ENCODE measurements at places on chromosomes 2 and 18.

DNA sequence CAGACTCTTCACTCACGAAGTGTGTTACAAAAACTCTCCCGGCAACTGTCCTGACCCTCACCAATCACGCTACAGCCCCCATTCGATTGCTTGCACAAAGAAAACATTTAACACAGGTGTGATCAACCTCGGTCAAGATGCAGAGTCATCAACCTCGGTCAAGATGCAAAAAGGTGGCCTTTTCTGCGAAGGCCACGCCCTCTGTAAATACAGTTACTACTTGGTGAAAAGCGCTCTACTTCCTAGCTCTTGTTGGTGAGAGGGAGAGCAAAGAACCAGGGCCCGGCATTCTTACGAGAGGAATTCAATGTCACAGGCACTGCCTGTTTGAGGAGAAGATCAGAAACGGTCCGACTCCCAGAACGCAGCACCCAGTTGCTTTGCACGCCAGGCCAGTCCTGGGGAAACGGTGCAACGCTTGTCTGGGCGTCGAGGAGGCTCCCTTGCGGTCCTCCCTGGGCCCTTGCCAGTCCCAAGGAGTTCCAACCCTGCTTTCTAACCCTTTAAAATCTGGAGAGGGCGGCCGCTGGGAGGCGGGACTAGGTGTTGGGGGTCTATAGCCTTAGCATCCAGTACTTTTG is 1.9 kb downstream of the PIEZO2 start:
- DNase-seq = no peak

GRCh38 chr2:69305712-69306392 is 81.2 kb downstream of the GFPT1 start:
- DNase-seq = no peak

DNA sequence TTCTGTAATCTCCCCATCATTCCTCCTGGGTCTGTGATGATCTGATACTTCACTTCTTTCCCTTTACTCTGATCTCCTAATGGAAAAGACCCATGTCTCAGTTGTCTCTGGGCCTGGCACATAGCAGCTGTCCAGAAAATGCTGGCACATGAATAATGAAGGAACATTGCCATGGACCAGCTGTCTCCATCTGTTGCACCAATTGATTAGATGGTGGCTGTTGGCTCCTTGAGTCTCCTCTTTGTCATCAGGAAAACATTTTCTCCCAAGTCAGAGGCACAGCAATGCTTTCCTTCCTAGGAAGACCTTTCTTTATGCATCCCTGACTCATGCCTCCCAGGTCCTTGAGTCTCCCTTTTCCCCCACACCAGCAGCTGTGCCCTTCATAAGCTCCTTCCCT is 286.2 kb upstream of the CXCR4 start:
- no peak for DNase-seq

DNA sequence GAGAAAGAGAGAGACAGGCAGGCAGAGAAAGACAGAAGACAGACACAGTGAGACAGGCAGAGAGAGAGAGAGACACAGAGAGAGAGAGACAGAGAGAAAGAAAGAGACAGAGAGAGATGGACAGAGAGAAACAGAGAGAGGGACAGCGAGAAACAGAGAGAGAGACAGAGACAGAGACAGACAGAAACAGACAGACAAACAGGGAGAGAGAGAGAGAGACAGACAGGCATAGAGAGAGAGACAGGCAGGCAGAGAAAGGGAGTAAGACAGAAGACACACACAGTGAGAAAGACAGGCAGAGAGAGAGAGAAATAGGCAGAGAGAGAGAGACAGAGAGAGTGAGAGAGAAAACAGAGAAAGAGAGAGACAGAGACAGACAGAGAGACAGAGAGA is 105.3 kb upstream of the ANKRD30BL start:
- DNase-seq = no peak

- no peak for DNase-seq
Measured at GRCh38 chr2:209526561-209526960, 102.7 kb downstream of the MAP2 start.

DNA sequence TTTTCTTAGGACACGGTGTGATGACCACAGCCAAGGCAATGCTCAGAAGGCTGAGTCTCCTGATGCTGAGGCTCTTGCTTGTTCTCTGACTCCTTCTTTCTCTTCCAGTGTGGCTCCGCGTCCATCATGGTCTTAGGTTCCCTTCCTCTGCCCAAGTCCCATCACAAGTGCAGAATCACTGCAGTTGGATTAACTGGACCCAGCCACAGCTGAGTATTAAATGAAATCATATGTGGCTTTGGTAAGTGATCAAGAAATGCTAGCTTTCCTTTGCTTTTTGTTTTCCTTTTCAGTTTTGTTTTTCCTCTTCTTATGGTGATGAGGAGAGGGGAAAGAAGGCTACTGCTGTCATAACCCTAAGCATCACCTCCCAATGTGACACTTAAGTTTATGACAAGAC is 375.8 kb downstream of the INSIG2 start:
- no peak for DNase-seq

Data from PC-3 (cell line).